Hippocampal formation (tissue), 2 donors: ENCODE measurements at places on chromosomes 7 and 10.

DNA sequence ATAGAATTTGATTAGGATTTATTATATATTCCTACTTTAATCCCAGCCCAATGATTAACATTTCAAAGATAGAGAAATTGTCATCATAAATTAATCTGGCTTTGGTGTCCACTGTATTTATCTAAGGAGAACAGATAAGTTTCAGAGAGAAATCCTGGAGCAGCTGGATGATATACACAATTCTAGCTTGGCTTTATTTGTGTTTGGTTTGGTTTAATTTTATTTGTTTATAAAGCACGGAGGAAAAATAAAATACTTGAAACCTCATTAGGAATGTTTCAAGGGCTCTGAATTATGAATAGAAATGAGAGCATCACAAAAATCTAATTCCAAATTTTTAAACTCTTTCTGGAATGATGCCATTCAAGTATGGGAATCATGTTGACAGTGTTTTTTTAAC is 42.1 kb downstream of the SEMA3D start:
- DNase-seq, result no peak

DNA sequence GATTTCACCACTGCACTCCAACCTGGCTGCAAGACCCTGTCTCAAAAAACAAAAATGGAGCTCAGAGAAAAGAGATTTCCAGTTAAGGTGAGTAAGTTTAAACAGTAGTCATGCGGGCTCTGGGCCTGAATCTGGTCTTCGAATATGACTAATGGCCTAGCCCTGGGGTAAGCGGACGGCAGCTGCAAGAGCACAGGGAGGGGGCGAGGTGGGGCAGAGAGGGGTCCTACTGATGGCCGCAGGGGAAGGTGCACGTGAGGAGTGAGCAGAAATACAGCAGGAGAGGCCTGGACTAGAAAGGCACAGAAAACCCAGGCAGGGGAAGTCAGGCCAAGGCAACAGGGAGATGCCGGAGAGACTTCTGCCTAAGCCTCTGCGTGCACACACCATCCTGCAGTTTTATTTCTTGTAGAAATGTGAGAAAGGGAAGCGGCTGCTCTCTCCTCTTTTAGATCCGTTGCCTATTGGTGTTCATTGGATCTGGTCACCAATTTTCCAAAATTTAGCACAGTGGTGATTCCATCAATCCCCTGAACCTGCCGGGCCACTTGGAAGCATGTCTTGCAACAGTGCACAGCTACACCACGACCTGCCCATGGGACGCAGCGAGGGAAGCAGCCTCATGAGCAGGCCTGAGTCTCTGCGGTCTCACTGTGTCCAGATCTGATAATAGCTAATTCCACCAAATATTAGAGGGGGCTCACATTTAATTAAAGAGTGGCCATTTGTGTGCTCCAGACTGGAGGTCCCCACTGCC is 139.0 kb downstream of the PAXIP1 start:
- no peak for DNase-seq

- no peak for DNase-seq
These were observed 28.3 kb downstream of the CCDC3 start for GRCh38 chr10:12973149-12973718.

- peak; percentile 35 for DNase-seq
These were observed 18.0 kb upstream of the STN1 start for GRCh38 chr10:103936022-103936421.

GRCh38 chr10:30537586-30537985 is 92.0 kb downstream of the LYZL2 start:
- DNase-seq, result no peak

GRCh38 chr7:25356534-25357151 is 128.4 kb upstream of the NPVF start:
- no peak for DNase-seq

- no peak for DNase-seq
These were observed 223.6 kb upstream of the KMT2E start for GRCh38 chr7:104790440-104790839.

DNA sequence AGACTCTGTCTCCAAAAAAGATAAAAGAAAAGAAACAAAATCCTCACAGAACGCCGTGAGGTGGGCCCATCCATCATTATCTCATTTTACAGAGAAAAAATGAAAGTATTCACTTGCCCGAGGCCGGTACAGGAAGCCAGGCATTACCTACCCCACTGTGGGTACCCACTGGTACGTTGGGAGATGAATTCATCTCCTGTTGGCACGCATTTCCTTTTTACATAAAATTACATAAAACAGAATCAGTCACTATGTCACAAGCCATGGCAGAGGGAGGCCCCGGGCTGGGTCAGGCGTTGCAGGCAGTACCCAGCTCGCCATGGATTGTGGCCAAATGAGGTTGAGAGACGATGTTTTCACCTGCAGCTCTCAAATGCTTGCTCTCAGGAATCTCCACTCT is 38.6 kb upstream of the TNRC18 start:
- DNase-seq, result no peak

- DNase-seq, result no peak
These were observed 68.3 kb downstream of the ABRAXAS2 start for GRCh38 chr10:124869941-124870340.

DNA sequence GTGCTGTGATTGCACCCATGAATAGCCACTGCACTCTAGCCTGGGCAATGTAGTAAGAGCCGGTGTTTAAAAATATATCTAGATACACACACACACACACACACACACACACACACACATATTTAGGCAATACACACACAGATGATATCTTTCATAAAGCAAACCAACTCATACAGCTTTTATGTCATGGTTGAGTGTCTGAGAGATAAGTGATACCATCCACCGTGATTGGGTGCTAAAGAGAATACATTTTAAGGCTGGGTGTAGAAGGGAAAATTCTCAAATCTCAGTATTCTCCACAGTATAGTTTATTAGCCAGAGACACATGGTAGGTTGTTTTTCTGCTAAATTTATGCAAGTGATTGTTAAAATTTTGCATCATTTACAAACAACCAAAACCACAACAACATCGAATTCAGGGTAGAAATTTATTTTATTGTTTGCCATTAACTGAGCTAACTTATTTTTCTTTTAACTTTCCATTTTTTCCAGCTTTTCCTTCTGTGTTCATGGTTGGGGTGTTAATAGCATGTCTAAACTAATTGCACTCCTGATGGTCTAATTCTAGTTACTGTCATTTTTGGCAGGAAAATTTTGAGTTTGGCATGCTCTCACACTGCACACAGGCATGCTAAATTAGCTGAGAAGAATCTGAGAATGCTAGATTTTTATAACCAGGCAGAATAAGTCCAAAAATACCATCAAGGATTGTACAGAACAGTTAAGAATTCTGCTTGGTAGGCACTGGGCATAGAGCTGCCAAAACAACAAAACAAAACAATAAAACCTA is 57.9 kb upstream of the SYPL1 start:
- no peak for DNase-seq

- DNase-seq, result no peak
These were observed 47.3 kb upstream of the KLF14 start for GRCh38 chr7:130781346-130781745.

- no peak for DNase-seq
These were observed 556.9 kb downstream of the DNAJB9 start for GRCh38 chr7:109126404-109127050.

DNA sequence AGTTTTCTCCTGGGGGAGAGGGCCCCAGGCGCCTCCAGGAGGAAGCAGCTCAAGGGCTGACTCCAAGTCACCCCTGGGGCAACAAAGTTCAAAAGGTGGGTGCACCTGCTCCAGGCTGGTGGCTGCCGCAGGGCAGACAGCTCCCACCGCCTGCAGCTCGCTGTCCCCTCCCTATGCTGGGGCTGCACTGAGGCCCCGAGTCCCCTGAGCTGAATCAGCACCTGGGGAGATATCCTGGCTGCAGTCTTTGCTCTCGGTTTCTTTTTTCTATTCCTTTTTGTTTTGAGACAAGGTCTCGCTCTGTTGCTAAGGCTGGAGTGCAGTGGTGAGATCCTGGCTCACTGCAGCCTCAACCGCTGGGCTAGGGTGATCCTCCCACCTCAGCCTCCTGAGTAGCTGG is 183.4 kb downstream of the DNAJB6 start:
- DNase-seq, result no peak

- DNase-seq, result no peak
These were observed 73.3 kb downstream of the LSM5 start for GRCh38 chr7:32416846-32417245.

DNA sequence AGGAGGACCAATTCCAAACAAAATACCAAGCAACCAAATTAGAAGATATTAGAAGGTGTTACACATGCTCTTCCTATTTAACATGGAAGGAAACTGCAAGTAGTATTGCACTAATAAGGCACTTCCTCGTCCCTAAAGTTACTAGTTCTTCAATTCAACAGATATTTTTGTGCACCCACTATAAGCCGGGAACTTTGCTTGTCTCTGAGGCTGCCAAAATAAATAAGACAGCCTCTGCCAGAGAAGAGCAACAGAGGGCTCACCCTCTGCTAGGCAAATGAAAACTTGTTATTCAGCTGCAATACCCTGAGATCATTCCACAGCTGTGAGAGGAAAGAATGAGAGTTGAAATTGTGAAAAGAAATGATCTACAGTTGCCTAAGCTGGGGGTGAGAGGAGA is 37.4 kb upstream of the GSAP start:
- no peak for DNase-seq

DNA sequence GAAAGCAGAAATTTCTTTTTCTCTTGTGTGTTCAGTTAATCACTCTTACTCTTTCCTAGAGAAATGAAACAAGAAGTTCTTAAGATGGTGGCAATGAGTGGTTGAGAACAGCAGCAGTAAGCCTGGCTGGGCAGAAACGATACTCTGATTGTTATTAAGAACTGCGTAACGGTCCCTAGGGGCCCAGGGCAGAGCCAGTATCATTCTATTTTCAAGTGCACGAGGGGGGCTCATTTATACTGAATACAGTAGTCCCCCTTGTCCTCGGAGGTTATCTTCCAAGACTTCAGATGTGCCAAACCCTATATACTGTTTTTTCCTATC is 64.9 kb downstream of the EEPD1 start:
- no peak for DNase-seq

- no peak for DNase-seq
These were observed 8.4 kb downstream of the ZYX start for GRCh38 chr7:143389316-143390103.

GRCh38 chr10:73225518-73225917 is 21.5 kb downstream of the DNAJC9 start:
- DNase-seq, result no peak

- no peak for DNase-seq
These were observed 44.4 kb downstream of the SCD start for GRCh38 chr10:100391163-100392002.

GRCh38 chr10:30861221-30861620 is 170.4 kb downstream of the ZNF438 start:
- DNase-seq, result no peak

GRCh38 chr7:158952776-158953175 is 96.4 kb downstream of the DYNC2I1 start:
- DNase-seq, result no peak

GRCh38 chr10:126407831-126408230 is 19.6 kb upstream of the ADAM12 start:
- DNase-seq, result no peak

GRCh38 chr10:113872139-113873030 is 17.9 kb downstream of the NHLRC2 start:
- no peak for DNase-seq

- DNase-seq, result no peak
These were observed 300.2 kb downstream of the NEBL start for GRCh38 chr10:20596911-20597310.

- DNase-seq, result no peak
These were observed 191.7 kb upstream of the IMMP2L start for GRCh38 chr7:111753968-111754367.

GRCh38 chr7:27382307-27382706 is 139.7 kb downstream of the EVX1 start:
- DNase-seq, result no peak

DNA sequence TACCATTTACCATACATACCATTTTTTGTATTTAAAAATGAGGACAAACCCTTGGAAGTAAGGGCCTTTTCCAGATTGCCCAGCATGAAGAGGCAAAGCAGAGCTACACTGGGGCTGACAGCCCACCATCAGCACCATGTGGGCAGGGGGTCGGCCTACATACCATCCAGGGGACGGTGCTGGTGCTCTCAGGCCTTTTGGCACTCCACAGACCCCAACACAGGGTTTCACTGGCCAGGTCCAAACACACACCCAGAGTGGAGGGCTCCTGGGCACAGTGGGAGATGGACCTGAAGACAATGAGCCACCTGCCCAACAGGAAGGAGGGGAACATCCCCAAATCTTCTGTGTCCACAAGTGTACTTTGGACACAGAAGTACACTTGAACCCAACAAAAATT is 69.2 kb upstream of the CAMK2B start:
- no peak for DNase-seq
